ENCODE measurements at places on chromosomes 3 and 15.

DNA sequence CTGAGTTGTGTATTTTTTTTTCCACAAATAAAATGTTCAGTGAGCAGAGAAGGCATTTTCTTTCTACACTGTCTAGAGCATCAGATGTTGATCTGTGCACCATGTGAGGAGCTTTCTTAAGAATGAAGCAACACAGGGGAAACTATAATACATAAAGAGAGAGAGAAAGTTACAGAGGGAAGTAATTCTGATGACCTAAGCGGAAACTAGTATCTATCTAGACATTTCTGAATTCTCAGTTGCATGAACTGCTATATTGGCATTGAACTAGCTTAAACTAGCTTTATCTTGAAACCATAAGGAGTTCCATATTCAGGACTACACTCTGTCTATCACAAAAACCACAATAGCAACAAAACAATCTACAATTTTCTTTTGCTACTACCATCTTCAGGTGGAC, 822.4 kb downstream of the VGLL3 start:
- no peaks in the 10 kb centered on the region for H3K27me3 ChIP-seq
- no peak for DNase-seq
- no peak overlapping the region for H3K4me3 ChIP-seq
- H3K4me1 ChIP-seq: no peaks in the 10 kb centered on the region
- no peak overlapping the region for H3K27ac ChIP-seq

GRCh38 chr15:76776480-76776879, 128.7 kb downstream of the SCAPER start:
- peak; percentile 8 for DNase-seq
- peaks cover 6% of the 10 kb centered on the region for H3K4me1 ChIP-seq
- H3K4me3 ChIP-seq: no peak overlapping the region
- H3K36me3 ChIP-seq: peaks cover 30% of the 10 kb centered on the region
- no peaks in the 10 kb centered on the region for H3K27me3 ChIP-seq

DNA sequence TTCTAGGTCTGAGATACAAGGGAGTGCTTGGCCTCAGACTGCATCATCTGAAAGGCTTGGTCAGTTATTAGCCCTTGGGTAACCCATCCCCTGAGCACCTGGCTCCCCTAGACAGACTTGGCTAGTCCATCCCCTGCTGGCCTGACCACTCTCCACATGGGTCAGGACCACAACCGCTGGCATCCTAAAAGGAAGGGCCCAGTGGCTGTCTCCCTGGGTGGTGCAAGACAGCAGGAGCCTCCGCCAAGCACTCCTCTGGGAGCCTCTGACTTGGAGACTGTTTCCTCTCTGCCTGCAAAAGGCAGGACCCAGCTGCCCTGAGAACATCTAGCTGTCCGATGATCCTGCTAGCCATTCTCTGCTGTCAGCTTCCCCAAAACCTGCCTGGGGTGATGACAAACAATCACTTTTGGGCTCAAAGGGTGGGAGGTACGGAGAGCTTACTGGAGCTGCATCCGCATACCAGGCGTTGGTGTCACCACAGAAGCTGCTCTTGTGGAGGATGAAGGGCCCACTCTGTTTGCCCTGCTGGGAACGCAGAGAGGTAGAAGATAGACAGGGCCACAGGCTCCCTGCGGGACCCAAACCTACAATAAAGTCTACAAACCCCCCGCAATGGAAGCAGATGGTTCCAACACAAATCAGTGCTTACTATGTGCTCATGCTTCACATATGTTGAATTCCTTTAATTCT, 108.0 kb upstream of the PRR20G start:
- H3K4me3 ChIP-seq: no peak overlapping the region
- H3K4me1 ChIP-seq: no peaks in the 10 kb centered on the region
- H3K27ac ChIP-seq: no peak overlapping the region
- no peak for DNase-seq
- peaks cover 30% of the 10 kb centered on the region for H3K27me3 ChIP-seq

DNA sequence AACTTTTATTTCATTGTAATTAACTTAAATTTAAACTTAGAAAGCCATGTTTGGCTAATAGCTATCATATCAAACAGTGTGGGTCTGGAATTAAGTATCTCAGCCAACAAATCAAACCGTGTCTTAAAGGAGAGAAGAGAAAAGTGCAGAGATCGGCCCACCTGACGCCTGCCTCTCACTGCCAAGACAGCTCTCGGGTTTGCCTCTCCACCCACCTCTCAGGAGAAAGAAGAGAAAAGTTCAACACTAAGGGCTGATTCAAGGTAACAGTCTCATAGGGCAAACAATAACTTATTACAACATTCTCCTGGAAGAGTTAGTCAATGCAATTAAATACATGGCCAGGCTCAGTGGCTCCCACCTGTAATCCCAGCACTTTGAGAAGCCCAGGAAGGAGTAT, 64.8 kb upstream of the PRR20G start:
- no peaks in the 10 kb centered on the region for H3K4me1 ChIP-seq
- H3K27ac ChIP-seq: no peak overlapping the region
- H3K4me3 ChIP-seq: no peak overlapping the region
- H3K36me3 ChIP-seq: no peaks in the 10 kb centered on the region

DNA sequence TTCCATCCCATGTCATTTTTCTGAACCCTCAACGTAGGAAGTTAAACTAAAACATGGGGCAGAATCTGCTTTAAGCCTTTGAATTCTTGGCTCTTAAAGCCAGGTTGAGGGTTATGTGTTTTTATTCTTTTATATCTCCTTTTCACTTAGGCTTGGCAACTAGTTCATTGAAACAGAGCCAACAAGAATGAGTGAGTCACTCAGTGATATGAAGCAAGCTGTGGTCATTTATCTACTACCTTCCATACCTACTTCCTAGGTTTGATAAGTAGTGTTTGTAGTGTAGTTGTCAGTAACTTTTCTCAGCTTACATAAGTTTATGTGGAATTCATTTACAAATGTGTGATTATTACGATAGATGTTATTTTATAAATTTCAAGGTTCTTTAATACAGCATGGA, 67.4 kb downstream of the SNRPN start:
- no peak for DNase-seq
- no peak overlapping the region for H3K27ac ChIP-seq
- H3K4me1 ChIP-seq: no peaks in the 10 kb centered on the region

- no peak overlapping the region for H3K4me3 ChIP-seq
- peaks cover 8% of the 10 kb centered on the region for H3K27me3 ChIP-seq
- H3K4me1 ChIP-seq: peaks cover 25% of the 10 kb centered on the region
- H3K36me3 ChIP-seq: peaks cover 9% of the 10 kb centered on the region
Measured at GRCh38 chr3:46504789-46505188, 7.0 kb downstream of the RTP3 start.

GRCh38 chr15:63013052-63013808, 29.3 kb upstream of the TPM1 start:
- peaks cover 19% of the 10 kb centered on the region for H3K27me3 ChIP-seq
- DNase-seq: no peak
- no peaks in the 10 kb centered on the region for H3K4me1 ChIP-seq
- no peak overlapping the region for H3K27ac ChIP-seq
- no peaks in the 10 kb centered on the region for H3K36me3 ChIP-seq

DNA sequence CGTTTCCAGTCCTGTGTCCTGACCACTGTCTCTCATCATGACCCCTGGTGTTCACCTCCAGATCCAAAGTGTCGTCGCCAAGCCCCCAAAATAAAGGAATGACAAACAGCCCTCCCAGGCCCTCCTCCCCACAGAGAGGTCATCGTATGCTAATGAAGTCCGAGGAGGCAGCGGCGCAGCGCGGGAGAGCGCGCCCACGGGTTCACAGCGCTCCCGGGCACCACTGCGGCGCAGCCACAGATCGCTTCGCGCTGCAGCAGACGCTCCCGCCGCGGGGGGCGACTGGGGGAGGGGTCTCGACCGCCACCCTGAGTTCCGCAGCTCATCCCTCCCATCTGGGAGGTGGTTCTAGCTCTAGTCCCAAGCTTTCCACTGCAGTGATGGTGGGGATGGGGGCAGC, 1.3 kb downstream of the DGKG start:
- peaks cover 36% of the 10 kb centered on the region for H3K4me1 ChIP-seq
- no peak for DNase-seq
- peak overlapping the region; percentile 20 for H3K27ac ChIP-seq
- peaks cover 43% of the 10 kb centered on the region for H3K27me3 ChIP-seq
- peak overlapping the region; percentile 79 for H3K4me3 ChIP-seq

- H3K4me3 ChIP-seq: no peak overlapping the region
- H3K36me3 ChIP-seq: no peaks in the 10 kb centered on the region
- peaks cover 23% of the 10 kb centered on the region for H3K27me3 ChIP-seq
- no peak for DNase-seq
Measured at GRCh38 chr15:29278436-29279105, 8.9 kb upstream of the NSMCE3 start.

- no peaks in the 10 kb centered on the region for H3K36me3 ChIP-seq
- H3K4me1 ChIP-seq: peaks cover 3% of the 10 kb centered on the region
- no peak for DNase-seq
- H3K4me3 ChIP-seq: no peak overlapping the region
Measured at GRCh38 chr15:20351448-20351971, 190.1 kb downstream of the GOLGA6L6 start.

GRCh38 chr15:67399925-67400324, 121.0 kb upstream of the C15orf61 start:
- no peaks in the 10 kb centered on the region for H3K4me1 ChIP-seq
- no peaks in the 10 kb centered on the region for H3K27me3 ChIP-seq
- DNase-seq: no peak

DNA sequence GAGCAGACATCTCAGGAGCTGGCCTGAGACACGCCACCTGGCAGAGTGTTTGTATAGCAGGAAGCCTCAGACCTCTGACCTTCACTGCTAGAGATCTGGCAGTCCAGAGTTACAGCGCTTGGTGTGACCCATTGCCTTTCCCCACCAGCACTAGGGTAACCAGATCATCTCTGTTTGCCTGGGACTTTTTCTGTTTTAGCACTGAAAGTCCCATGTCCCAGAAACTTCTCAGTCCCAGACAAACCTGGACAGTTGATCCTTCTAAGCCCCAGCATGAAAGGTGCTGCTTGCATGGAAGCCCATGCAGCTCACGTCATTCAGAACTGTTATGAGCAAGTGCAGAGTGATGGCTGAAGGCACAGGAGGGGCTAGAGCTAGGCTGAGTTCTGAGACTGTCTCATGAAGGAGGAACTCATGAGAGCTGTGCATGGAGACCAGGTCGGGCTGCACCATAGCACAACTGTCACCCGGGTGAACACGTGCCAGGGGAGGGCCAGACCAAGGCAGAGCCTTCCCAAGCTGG, 18.2 kb upstream of the AHSG start:
- no peak overlapping the region for H3K27ac ChIP-seq
- H3K4me3 ChIP-seq: no peak overlapping the region
- H3K27me3 ChIP-seq: peaks cover 11% of the 10 kb centered on the region
- H3K36me3 ChIP-seq: no peaks in the 10 kb centered on the region

- H3K27me3 ChIP-seq: no peaks in the 10 kb centered on the region
- peaks cover 4% of the 10 kb centered on the region for H3K4me1 ChIP-seq
- H3K4me3 ChIP-seq: no peak overlapping the region
Measured at GRCh38 chr3:133532951-133533350, 40.5 kb upstream of the CDV3 start.

GRCh38 chr3:385151-385550, 188.6 kb downstream of the CHL1 start:
- no peak overlapping the region for H3K27ac ChIP-seq
- H3K4me3 ChIP-seq: no peak overlapping the region
- H3K4me1 ChIP-seq: no peaks in the 10 kb centered on the region

DNA sequence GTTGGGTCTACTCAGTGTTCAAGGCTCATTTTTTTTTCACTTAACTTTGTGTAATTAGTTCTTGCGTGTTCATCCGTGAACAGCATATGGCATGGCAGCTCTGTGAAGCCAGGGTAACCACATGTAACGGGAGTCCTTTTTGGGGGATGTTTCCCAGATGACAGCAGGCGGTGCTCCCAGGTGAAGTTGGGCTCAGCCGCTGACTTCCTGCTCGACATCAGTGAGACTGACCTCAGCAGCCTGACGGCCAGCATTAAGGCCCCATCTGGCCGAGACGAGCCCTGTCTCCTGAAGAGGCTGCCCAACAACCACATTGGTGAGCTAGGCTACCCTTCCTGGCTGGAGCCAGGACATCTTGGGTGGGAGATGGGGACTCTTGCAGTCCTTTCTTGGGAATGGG, 62.7 kb downstream of the DNASE1L3 start:
- no peak overlapping the region for H3K27ac ChIP-seq
- no peaks in the 10 kb centered on the region for H3K27me3 ChIP-seq
- H3K36me3 ChIP-seq: peaks cover 38% of the 10 kb centered on the region
- no peaks in the 10 kb centered on the region for H3K4me1 ChIP-seq

GRCh38 chr3:161069511-161070251, 35.5 kb downstream of the B3GALNT1 start:
- H3K4me3 ChIP-seq: peak overlapping the region; percentile 41
- peaks cover 6% of the 10 kb centered on the region for H3K36me3 ChIP-seq
- peak overlapping the region; percentile 77 for H3K27ac ChIP-seq
- H3K27me3 ChIP-seq: no peaks in the 10 kb centered on the region
- H3K4me1 ChIP-seq: peaks cover 61% of the 10 kb centered on the region

DNA sequence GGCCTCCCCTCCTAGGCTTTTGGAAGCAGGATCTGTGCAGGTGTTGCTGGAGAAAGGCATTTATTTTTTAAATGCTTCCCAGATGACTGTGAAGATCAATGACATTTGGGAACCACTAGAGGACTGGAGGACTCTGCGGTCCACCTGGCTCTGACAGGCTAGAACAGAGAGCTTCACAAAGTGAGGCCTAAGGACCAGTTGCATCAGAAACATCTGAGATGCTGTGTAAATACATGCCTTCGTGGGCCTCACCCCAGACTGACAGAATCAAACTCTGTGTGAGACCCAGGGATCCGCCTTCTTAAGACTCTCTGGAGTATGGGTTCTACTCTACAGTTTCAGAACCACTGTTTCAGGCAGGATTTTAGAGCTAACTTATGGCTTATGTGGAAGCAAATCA, 105.0 kb upstream of the ICE2 start:
- DNase-seq: no peak
- H3K4me1 ChIP-seq: peaks cover 5% of the 10 kb centered on the region
- peaks cover 16% of the 10 kb centered on the region for H3K27me3 ChIP-seq
- H3K27ac ChIP-seq: no peak overlapping the region
- no peak overlapping the region for H3K4me3 ChIP-seq
